ENCODE measurements at places on chromosomes 5 and 9.
A peak's percentile ranks its signal among the peaks of the same experiment; 100 is the strongest.

DNA sequence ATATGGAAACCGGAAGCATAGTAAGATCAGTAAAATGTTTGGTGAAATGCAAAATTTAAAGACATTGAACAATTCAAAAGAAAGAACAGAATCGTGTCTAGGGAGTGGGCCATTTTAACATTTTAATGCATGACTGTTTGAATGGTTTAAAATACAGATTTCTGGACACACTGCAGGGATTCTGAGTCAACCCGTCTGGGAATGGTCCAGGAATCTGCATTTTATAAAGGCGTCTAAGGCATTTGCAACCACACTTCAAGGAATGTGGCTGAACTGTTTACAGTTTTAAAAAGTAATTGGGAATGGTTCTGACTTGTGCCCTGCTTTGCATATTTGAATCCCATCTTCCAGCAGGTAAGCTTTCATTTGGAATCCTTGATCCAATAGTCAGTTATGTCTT, 811.7 kb upstream of the WWC1 start:
- DNase-seq: no peak

GRCh38 chr5:101866473-101866872, 429.6 kb downstream of the SLCO4C1 start:
- no peak for DNase-seq

- no peak for DNase-seq
These were observed 30.4 kb upstream of the NKX2-5 start for GRCh38 chr5:173265433-173265832.

DNA sequence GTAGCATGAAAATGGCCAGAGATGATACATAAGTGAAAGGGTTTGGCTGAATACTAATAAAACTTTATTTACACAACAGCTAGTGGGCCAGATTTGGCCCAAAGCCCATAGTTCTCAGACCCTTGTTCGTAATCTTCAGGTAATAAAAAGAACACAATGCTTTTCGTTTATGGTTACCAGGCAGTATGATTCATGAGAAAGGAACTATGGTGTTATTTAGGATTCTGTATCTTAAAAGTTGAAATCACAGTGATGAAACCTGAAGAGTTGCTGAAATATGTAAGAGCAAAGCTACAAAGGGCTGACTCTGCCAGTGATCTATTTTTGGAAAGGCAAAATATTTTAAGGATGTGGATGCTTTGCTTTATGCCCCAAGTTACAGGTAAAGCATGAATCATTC, 192.7 kb downstream of the SMC2 start:
- no peak for DNase-seq

GRCh38 chr9:4097515-4097914, 202.4 kb downstream of the GLIS3 start:
- no peak for DNase-seq

DNA sequence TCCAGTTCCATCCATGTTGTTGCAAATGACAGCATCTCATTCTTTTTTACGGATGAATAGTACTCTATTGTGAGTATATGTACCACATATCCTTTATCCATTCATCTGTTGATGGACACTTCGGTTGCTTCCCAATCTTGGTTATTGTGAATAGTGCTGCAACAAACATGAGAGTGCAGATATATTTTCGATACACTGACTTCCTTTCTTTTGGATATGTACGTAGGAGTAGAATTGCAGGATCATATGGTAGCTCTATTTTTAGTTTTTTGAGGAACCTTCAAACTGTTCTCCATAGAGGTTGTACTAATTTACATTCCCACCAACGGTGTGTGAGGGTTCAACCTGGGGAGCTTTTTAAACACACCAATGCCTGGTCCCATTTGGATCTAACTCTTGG, 22.3 kb downstream of the GALNT12 start:
- DNase-seq: no peak

DNA sequence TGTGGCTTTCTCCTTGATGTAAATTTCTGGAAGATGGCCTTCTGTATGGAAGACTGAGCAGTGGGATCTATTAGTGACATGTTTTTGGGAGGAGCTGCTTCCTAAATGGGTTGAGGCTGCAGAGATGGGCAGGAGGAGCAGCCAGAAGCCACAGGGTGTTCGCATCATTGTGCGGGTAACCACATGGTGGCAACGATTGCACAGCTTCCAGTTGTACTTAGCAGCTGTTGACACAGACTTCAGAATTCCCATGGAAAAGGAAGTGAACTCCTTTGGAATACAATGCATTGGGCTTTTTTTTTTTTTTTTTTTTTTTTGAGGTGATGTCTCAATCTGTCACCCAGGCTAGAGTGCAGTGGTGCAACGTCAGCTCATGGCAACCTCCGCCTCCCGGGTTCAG, 297.3 kb downstream of the NR3C1 start:
- no peak for DNase-seq

DNA sequence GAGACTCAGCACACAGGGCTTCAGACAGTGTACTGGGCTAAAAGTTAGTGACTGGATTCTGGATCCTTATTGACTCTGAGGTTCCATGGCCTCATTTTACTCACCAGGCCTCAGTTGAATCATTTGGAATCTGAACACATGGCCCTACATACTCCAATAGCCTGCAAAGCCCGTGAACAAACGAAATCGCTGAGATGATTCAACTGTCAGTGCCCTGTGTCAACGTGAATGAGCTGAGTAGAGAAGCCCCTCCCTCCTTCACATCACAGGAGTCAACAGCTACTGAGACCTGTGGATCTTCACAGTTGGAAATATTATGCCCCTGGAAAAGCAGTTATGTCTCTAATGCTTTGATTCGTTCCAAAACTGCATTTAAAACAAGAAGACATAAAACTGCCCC, 429.3 kb downstream of the GADD45G start:
- DNase-seq: no peak

DNA sequence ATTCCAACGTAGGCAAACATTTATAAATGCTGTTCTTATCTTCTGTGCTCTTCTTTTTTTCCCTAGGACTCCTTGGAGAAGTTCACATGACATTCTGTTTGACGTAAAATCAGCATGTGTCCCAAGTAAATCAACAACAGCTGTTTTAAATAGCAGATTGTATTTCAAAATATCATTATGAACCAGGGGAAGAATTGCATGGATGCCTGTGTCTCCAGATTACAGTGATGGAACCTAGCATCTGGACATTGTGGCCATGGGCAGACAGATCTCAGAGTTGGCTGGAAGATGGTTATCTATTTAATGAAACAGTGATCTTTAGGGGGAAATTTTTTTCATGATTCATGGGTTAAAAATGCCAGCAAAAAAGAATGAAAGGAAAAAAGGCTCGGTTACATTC, 222.0 kb downstream of the MAN2A1 start:
- no peak for DNase-seq

GRCh38 chr9:92297611-92298010, 4.1 kb upstream of the IARS1 start:
- DNase-seq: no peak

GRCh38 chr5:92492908-92493307, 1088.1 kb downstream of the NR2F1-AS1 start:
- DNase-seq: no peak

DNA sequence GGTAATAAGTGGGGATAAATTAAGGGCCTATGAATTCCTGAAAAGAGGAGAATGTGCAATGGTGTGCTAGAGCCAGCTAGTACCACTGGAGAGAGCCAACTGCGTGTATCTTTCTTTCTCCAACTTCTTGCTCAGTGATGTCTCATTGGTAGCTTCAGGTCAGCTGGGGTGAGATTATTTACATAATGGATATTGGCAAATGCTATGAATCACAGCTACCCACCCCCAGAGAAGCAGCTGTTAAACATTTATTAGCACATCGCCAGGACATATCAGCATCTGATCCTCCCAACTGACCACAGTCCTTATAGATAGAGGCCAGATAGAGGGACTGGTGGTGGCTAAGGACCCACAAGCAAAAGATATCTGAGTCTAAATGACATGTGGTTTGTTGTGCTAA, 421.3 kb downstream of the ACTL7B start:
- no peak for DNase-seq

- peak; percentile 12 for DNase-seq
These were observed 58.4 kb downstream of the PCSK1 start for GRCh38 chr5:96374653-96375052.

DNA sequence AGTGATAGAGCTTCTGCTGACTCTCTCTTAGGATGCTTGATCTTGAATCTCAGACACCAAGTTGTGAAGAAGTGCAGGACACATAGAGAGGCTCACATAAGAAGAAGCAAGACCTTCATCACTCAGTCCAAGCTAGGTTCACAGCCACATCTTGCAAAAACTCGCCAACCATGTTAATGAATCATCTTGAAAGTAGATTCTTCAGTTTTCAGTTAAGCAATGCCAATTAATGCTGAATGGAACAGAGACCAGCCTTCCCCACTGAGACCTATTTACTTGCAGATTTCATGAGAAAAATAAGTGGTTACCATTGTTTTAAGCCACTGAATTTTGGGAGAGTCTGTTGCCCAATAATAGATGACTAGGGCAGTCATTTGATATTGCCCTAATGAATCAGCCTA, 217.7 kb upstream of the EDIL3 start:
- no peak for DNase-seq

- DNase-seq: no peak
These were observed 426.6 kb downstream of the SPOCK1 start for GRCh38 chr5:137072361-137073115.

- DNase-seq: no peak
These were observed 370.2 kb downstream of the GADD45G start for GRCh38 chr9:89975024-89975423.

DNA sequence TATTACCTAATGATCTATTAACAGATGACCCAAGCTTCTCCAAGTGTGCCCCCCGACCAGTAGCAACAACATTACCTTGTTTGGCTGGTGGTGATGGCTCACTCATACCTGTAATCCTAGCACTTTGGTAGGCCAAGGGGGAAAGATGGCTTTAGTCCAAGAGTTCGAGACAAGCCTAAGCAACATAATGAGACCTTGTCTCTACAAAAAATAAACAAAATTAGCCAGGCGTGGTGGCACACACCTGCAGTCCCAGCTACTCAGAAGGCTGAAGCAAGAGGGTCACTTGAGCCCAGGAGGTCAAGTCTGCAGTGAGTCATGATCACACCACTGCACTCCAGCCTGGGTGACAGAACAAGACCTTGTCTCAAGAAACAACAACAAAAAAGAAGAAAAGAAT, 62.9 kb downstream of the GCNT1 start:
- no peak for DNase-seq

DNA sequence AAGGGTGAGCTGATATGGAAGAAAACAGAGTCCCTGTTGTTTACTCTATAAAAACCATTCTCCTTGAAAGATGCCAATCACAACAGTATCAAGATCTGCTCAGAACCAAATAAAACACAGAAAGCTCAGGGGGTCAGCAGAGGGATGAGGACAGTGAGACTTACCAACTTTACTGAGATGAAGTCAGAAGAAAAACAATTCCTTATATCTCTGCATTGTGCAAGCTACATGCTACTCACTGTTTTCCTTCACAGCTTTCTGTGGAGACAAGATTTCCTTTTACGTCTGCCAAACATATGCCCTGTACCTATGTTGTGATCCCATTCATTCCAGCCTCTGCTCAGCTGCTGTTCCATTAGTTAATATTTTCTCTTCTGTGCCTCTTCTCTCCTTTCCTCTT, 185.6 kb downstream of the TSSK1B start:
- no peak for DNase-seq

GRCh38 chr5:137375741-137376526, 123.2 kb downstream of the SPOCK1 start:
- no peak for DNase-seq

DNA sequence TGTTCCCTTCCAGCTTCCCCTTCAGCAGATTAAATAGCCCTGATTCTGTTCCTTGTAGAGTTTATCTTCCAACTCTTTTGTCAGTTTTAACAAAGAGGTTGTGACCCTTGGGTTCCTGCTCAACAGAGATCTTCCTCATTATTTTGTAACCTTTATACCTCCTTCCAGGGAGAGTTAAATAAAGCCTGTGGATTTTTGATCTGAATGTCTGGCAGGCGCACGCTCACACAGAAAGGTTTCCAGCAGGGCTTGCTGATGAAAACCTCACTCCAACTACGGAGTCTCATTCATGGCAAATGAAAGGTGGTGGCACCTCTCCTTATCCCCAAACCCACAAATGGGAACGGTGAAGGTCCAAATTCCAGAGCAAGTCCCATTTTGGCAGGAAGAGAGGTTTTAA, 129.0 kb downstream of the SREK1 start:
- no peak for DNase-seq

- DNase-seq: no peak
These were observed 242.9 kb downstream of the CSNK1G3 start for GRCh38 chr5:123754908-123755307.

DNA sequence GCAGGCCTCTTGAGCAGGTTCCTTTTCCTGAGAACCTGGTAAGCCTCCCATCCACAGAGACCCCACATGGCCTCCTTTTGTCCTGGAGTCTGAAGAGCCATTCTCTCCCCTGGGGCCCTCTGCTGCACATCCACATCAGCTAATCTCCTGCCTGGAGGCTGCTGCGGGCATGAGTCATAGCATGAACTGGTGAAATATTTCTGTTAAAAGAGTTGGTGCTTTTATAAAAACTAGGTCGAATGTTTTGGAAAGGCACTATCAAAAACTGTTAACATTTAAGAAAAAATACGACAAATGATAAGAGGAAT, 399.4 kb downstream of the CTNND2 start:
- no peak for DNase-seq

DNA sequence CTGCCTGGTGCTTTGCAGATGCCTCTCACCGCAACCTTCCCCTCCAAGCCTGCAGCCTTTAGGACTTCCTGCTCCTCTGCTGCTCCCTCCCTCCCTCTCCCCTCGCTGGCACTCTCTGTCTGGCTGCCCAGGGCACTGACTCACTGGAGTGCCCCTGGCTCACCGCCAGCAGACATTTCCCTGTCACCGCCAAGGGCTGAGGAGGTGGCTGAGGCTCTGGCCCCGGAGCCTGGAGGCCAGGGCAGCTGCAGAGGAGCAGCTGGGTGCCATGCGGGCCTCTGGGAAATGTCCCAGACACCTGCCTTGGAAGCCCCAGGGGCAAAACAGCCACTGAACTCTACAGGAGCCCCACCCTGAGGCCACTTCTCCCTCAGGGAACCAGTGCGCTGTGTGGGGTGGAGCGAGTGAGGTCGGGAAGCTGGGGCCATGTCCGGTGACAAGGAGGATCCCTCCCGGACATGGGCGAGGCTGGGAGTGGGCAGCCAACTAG, 53.4 kb downstream of the TENT4A start:
- DNase-seq: peak; percentile 61

- no peak for DNase-seq
These were observed 249.7 kb upstream of the ZNF462 start for GRCh38 chr9:106613250-106613737.

- DNase-seq: no peak
These were observed 166.8 kb downstream of the NR3C1 start for GRCh38 chr5:143236682-143237081.

DNA sequence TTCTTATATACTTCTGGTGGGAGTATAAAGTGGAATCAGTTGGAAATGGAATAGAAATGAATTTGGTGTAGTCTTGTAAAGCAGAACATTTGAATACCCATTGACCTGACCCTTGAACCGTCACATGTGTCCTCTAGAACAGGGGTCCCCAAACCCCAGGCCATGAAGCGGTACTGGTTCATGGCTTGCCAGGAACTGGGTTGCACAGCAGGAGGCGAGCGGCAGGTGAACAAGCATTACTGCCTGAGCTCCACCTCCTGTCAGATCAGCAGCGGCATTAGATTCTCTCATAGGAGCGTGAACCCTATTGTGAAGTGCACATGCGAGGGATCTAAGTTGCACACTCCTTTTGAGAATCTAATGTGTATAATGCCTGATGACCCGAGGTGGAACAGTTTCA, 80.0 kb downstream of the RANBP17 start:
- DNase-seq: no peak
